ENCODE measurements at places on chromosomes 5 and 9.

DNA sequence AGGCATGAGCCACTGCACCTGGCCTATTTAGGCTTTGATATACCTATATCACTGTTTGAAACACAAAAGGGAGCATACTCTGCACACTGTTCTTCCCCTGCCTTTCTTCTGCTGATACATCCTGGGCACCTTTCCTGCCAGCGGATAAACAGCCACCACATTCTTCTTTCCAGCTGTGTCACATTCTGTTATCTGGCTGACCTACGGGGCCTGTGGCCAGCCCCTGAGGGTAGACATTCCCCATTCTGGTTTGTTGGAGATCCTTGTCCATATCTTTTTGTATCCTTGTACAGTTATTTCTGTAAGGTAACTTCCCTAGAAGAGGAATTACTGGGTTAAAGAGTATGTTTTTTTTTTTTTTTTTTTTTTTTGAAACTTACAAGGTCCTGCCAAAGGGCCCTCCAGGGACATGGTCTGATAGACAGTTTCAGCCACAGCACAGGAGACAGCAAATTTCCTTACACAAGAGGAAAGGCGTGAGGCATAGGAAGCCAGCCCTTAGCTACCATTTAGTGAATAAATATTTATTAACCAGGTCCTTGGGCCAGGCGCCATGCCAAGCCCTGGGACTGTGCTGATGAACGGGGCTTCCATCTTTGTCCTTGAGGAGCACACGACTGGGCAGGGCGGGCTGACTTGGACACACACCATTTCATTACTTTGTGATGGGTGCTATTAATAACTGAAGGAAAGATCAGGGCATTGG is 57.8 kb downstream of the ERGIC1 start:
- DNase-seq: no peak

DNA sequence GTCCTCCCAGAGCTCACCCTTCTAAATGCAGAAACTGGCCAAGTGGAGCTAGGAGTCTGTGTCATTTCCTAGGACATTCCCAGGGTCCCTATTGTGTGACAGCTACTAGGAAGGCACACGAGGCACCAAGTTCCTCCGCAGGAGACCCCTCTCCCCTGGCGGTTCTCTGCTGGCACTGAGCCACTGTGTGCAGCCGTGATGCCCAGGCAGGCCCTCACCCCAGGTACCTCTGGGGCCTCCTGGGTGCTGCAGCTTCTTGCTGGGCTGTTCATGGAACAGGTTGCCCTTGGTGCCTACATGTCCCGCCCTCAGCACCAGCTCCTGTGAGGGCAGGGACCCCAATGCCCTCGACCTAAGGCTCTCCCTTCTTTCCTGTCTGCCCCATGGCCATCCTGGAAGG is 23.1 kb downstream of the MED10 start:
- no peak for DNase-seq

- no peak for DNase-seq
Observed at GRCh38 chr5:39623291-39623865, 198.6 kb upstream of the DAB2 start.

GRCh38 chr9:16133556-16134227 is 580.8 kb downstream of the CCDC171 start:
- DNase-seq: no peak

DNA sequence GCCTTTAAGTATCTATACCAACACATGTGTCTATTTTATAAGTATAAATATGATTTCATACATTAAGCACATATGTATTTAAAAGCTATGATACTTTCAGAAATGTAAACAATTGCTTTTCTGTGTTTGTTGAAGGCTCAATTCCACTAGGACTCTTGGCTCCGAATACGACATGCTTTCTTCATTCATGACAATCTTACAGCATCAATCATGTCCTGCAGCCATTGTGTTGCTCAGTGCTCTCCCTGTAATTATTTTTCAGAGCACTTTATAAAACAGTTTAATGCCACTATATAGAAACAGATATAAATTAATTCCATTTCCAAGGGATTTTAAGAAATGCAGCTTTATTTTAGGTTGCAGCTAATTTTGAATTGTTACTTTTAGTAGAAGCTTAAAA is 167.3 kb downstream of the TAF11L14 start:
- no peak for DNase-seq

DNA sequence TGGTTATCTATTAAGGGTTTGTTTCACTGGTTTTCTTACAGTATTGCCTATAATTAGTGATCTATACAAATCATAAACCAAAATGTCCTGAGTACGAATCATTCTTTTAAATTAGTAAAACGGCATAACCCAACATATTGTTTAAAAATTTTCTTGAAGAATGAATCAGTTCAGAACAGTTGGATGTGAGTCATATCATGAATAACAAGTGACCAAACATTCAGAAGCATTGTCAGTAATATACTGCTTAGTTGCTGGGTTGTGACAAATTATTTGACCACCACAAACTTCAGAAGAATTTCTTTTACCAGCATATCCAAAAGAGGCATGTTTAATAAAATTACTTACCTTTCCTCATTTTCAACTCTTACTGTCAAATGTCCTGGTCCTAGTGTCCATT is 111.2 kb downstream of the UNC13B start:
- DNase-seq: no peak

GRCh38 chr9:3863111-3863528 is 337.3 kb upstream of the RFX3 start:
- DNase-seq: no peak
